ENCODE measurements at places on chromosomes 6 and 20. TPM values are rescaled to one million over a fixed set of nuclear protein-coding genes. Genes with fewer than 3 reads are reported as not detected.

The SLC22A2 gene
- total RNA-seq, result 1.3 TPM

The PDE7B gene
- total RNA-seq, result 15.7 TPM

The ZDHHC14 gene
- 10.2 TPM for total RNA-seq

The VSTM2L gene
- 25.0 TPM for total RNA-seq
